GM23248 (cell line): ENCODE measurements at places on chromosomes 2 and 18. TPM values are rescaled to one million over a fixed set of nuclear protein-coding genes. Genes with fewer than 3 reads are reported as not detected.

GRCh38 chr18:5431836-5432575, 111.8 kb downstream of the EPB41L3 start:
- no peak overlapping the region for H3K27ac ChIP-seq
- DNase-seq, result no peak
- H3K4me1 ChIP-seq, result no peaks in the 10 kb centered on the region

GRCh38 chr18:63975628-63976027, 5.7 kb downstream of the SERPINB8 start:
- H3K27ac ChIP-seq, result no peak overlapping the region
- H3K27me3 ChIP-seq, result no peaks in the 10 kb centered on the region
- peaks cover 4% of the 10 kb centered on the region; the same call in 1 of the 2 replicates for H3K36me3 ChIP-seq
- DNase-seq, result no peak
- no peak overlapping the region for H3K4me3 ChIP-seq

DNA sequence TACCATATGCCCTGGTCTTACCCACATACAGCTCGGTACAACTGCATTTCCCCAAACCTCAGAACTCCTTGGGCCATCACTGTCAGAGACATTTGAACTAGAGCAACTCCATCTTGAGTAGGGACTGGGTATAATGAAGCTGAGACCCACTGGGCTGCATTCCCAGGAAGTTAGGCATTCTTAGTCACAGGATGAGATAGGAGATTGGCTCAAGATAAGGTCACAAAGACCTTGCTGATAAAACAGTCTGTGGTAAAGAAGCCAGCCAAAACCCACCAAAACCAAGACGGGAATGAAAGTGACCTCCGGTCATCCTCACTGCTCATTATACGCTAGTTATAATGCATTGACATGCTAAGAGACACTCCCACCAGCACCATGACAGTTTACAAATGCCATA, 131.3 kb downstream of the PIK3C3 start:
- H3K27me3 ChIP-seq, result no peaks in the 10 kb centered on the region
- no peak overlapping the region for H3K4me3 ChIP-seq
- no peak for DNase-seq
- H3K4me1 ChIP-seq, result no peaks in the 10 kb centered on the region
- no peak overlapping the region for H3K27ac ChIP-seq
- peaks cover 22% of the 10 kb centered on the region for H3K36me3 ChIP-seq

Gene RNF125
- 0.32 and 1.4 TPM in 2 replicates for total RNA-seq

Gene ACTG2
- not detected in 2 replicates for total RNA-seq
